T47D (cell line): ENCODE measurements at places on chromosomes 1 and 21.
A peak's percentile ranks its signal among the peaks of the same experiment; 100 is the strongest.

GRCh38 chr1:225318706-225319575 lies 108.9 kb downstream of the LBR start:
- DNase-seq, result peak; percentile 76

DNA sequence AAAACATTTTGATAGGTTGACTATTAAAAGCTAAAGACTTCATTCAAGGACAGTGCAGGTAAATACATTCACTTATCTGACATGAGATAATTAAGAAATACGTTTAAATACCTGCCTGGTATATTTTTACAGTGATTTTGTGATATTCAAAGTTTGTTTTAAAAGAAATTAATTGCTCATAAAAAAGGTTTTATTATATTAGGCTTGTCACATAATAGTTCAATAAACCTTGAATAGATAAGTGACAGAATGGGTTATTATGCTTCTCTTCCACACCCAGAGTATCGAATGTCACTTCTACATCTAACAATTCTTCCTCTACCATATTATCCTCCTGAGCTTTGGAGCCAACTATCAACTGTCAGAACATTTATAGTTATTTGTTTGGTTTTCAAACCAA lies 60.0 kb downstream of the LTN1 start:
- DNase-seq, result no peak

DNA sequence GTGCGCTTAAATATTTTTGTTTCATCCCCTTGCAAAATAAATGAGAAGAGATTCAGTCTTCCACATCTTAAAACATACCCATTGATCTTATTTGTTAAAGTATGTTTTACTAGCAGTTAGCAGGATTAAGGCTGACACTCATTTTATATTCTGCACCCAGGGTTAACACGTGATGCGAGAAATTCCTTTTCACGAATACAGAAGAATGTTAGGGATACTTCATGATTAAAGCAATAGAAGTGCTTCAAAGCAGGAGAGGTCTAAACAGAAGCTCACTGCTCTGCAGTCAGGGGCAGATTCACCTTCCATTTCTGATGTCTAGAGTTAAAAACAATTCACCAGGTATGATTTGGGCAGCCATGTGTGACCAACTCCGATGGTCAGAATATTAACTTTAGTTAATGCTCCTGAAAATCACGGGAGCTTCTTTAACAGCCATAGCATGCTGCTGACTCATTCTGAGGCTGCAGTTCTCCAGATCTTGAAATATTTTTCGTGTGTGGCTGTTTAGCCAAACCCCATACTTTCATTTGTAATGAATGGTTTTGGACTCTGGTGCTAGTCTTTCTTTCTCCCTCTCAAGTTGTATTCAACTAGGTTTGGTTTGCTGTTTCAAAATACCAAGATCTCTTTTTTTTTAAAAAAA lies 19.7 kb downstream of the BCAR3 start:
- no peak for DNase-seq

DNA sequence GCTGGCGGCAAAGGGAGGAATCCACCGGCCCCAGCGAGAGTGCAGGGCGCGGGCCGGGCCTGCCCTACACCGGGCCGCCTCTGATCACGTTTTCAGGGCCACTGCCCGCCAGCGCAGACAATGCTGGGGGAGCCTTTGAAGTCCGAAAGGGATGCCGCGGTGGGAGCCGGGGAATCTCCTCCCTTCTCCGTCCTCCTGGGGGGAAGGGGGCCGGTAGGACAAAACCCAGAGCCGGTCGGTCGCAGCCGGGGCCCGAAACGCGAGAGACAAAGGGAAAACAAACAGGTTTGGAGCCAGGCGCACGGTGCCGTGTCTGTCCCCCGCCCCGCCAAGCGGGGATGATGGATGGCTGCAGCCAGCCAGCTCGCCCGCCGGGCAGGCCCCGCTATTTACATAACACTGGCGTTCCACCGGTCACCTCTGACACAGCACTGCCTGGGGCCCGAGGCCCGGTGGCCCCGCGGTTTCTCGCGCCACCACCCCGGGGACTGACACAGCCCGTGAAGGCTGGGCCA lies 92.0 kb downstream of the CASZ1 start:
- no peak for DNase-seq

- DNase-seq, result no peak
These were observed 111.3 kb upstream of the SAMSN1 start for GRCh38 chr21:14657241-14658008.

DNA sequence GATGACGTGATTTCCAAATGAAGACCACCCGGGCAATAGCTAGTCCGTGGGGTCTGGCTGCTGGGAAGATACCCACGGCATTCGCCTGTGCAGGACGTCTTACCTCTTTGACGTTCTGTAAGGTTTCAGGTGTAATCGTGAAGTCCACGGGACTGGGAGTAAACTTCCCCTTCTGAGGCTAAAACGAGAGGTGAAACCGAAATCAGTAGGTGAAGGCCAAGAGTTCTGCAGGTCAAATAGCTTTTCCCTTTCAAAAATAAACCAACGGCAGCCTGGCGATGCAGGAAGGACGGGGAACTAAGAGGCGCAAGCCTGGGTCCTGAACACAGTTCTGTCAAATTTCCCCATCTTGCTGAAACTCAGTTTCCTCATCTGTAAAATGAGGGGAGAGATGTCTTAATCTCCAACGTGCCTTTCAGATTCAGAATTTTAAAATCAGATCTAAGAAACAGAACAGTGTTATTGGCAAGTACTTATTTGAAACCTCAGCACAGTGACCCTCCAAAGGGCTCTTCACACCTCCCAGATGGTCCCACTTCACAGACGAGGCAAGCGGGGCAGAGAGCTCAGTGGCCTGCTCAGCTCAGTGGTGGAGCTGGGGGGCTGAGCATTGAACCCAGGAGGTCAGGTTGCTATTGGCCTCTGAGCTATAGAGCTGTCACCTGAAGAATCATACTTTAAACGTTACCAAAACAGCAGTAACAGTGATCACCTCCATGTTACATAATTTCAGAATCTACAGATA lies 34.7 kb downstream of the VPS26C start:
- DNase-seq, result no peak

DNA sequence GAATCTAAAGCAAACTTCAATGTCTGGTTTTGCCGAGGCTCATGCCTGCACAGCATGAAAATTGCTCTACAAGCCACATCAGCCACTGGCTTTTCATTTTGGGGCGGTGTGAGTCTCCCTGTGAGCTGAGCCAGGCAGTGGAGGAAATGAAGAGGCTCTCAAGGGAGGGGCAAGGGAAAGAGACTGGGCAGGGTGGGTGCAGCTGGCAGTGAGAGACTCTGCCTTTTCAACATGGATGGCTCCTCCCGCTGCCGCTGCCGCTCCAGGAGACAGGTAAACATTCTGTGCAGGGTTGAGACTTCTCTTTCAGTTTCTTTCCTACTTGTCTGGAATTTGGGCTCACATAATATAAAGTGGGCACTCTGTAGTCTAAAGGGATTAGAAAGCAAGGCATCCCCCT lies 11.3 kb upstream of the CTSE start:
- no peak for DNase-seq

GRCh38 chr1:228359613-228360532 lies 46.8 kb downstream of the TRIM11 start:
- no peak for DNase-seq

GRCh38 chr1:110465038-110465813 lies 14.3 kb downstream of the PROK1 start:
- no peak for DNase-seq

GRCh38 chr1:86849756-86850155 lies 64.2 kb downstream of the SELENOF start:
- DNase-seq, result no peak

DNA sequence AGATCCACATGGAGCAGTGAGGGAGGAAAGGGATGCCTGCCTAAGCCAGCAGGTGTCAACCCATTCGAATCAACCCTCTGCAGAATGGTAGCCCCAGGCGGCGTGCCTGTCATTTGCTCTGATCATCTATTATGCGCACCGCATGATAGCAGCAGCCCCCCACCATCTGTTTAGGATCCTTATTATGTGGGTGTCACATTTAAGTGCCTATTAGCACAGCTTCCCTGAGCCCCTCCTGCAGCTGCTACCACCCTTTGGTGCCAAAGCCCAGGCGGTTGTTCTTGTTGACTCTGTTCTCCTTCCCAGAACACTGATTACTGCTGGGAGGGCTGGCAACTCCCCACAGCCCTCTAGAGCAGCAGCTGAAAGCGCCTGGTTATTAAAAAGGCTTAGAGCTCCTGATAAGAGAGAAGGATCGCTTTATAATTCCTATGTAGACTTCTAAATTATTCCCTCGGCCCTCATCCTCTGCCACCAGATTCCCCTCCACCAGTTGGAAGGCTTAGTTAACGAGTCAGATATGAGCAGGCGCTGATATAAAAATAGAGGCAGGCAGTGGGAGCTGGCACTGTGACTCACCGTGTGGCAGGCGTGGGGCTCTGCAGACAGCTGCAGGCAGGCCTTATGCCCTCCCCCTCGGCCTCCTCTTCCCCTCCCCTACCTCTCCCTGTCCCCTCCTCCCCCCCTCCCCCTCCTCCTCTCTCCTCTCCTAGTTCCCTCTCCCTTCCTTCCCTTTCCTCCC lies 23.0 kb downstream of the ACTA1 start:
- DNase-seq, result no peak

- DNase-seq, result peak; percentile 70
These were observed 636 bp upstream of the YRDC start for GRCh38 chr1:37808369-37809319.

DNA sequence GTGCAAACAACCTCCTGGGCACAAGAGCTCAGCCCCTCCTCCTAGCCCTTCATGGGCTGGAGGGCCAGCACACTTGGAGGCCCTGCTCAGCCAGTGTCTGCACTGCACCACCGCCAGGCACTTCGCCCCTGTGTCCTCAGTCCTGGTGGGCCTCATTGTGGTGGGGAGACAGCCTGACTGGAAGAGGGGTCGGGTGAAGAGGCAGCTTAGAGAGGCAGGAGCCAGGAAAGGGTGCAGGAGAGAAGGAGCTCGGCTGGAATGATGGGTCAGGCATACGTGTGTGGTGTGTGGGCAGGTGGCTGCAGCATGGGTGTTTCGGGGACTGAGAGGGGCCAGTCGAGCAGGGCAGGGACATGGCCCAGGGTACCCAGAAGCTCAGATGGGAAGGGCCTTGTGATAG lies 4.1 kb downstream of the WNT3A start:
- DNase-seq, result no peak

GRCh38 chr1:65792669-65793358 lies at the start of gene PDE4B:
TSS of gene PDE4B (plus strand) at chr1:65792895.
- DNase-seq, result no peak

GRCh38 chr1:58670181-58670580 lies 29.7 kb downstream of the MYSM1 start:
- DNase-seq, result no peak

- DNase-seq, result no peak
These were observed 24.4 kb downstream of the CAP1 start for GRCh38 chr1:40064797-40065499.

GRCh38 chr21:38768471-38769063 lies 37.2 kb upstream of the ETS2 start:
- DNase-seq, result no peak

DNA sequence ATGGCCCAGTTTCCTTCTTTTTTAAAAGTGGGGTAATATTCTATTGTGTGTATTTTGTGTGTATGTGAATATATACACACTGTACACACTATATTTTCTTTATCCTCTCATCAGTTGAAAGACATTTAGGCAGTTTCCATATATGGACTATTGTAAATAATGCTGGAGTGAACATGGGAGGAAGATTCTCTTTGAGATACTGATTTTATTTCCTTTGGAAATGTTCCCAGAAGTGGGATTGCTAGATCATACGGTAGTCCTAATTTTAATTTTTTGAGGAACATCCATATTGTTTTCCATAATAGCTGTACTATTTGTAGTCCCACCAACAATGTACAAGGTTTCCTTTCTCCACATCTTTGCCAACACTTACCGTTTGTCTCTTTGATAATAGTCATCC lies 51.0 kb downstream of the F3 start:
- no peak for DNase-seq

- no peak for DNase-seq
These were observed 170.5 kb upstream of the FGGY start for GRCh38 chr1:59126366-59126765.

- DNase-seq, result no peak
These were observed 31.8 kb downstream of the USP25 start for GRCh38 chr21:15761507-15762100.

- no peak for DNase-seq
These were observed 212.8 kb downstream of the FOXD2 start for GRCh38 chr1:47650611-47651010.

DNA sequence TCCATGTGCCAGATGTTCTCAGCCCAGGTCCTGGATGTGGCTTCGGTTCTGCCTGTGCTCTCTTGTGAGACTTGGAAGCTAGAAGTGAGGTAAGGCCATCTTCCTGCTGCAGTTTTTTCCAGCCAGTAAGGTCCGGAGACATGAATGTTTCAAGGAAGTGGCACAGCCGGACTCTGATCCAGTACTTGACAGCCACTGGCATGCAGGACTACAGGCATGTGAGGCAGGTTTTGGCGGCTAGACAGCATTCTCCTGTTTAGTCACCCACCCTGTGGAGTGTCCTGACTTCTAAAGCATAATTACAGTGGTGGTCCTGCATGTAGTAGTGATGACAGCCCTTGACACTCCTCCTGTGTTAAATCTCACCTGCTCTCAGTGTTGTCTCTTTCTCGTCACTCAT lies 72.3 kb downstream of the TNFSF4 start:
- DNase-seq, result no peak

GRCh38 chr1:26289158-26290059 lies 9.5 kb downstream of the SH3BGRL3 start:
- no peak for DNase-seq

DNA sequence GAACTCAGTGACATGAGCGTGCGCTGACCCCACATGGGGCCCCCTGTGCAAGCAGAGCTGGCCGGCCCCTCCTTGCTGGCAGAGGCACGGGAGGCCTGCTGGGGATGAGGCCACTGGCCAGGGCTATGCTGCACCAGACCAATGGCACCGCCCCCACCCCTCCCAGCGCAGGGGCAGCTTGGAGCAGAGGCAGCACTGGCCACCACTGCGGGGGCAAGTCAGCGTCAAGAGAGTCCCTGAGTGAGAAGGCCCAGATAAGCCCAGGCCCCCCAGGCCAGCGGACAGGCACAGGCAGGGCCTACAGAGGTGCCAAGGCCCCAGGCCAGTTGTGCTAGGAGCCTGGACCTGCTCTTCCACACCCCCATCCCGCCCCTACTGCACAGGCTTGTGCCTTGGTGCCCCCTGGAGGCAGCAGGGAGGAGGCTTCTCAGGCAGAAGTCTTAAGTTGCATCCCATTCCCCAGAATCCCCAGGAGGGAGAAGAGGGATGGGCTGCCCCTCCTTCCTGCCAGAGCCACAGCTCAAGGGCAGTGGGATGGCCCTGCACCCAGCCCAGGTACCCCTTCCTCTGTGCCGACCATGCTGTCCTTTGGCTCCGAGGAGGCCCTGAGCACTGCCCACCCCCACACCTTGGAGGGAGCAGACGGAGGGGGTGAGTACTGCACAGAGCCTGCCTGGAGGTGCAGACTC lies 35.8 kb downstream of the EPHX1 start:
- peak; percentile 92 for DNase-seq

DNA sequence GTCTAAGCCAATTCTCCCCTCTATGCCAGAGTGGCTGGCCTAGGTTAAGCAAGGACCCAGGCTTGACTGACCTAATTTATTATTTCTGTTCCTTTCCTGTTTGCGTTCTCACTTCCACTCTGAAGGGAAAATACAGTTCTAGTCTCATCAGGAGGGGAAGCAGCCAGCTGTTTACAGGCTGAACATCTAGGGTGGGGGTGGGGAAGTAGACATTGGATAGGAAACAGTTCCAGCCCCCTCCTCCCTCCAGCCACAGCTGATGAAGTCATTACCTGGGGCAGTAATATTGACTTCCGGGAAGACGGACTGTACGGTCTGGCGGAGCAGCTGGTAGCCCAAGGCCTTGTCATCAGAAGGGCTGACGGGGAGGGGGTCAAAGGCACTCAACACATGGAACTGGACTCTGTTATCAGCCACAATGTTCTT lies 17.6 kb downstream of the PM20D1 start:
- DNase-seq, result no peak
